ENCODE measurements at places on chromosomes 3 and 15. TPM values are rescaled to one million over a fixed set of nuclear protein-coding genes. Genes with fewer than 3 reads are reported as not detected.

The OR4M2 gene
- not detected for total RNA-seq

The GP5 gene
- total RNA-seq = 0.01 TPM

The XCR1 gene
- not detected for total RNA-seq

The PAQR5 gene
- total RNA-seq = 93.4 TPM

All from A549 treated with AZD2906 at 1 μM for 4 hours (cell line).